ENCODE measurements at places on chromosomes 12 and 14.

DNA sequence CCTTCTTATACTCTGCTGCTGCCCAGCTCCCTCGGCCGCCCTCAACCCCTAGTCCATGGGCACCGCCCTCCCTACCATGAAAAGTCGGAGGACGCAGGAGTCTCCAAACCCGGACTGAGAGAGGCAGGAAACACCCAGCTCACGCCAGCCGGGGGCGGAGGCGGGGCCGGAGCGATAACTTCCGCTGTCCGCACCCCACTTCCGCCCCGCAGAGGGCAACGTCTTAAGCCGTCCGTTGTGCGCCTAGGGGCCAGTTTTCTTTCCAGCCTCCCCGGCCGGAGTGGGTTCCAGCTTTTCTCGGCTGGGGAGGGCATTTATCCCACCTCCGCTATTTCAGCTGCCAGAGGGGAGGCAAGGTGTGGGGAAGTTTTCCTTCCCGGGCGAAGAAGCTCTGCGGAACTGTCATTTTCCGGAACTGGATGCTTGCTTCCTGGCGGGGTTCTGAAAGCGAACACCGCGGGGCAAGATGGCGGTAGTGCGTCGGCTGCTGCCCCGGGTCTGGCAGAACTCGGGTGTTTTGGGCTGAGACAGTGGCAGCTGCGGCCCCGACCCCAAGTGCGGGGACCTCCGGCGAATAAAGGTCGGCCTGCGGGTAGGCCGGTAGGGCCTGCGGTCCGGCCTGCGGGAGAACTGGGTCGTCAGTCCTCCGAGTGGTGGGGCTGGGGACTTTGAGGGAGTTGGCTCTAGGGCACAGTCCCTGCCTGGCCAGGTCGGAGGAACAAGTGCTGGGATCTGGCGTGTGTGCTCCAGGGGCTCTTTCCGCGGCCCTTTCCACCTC lies at the start of the genes KCTD10 and UBE3B:
KCTD10 (minus strand) TSS at position 116 of the 778 bp plus-strand sequence; CDS start at position 78, 38 bp downstream.
UBE3B (plus strand) TSS at position 450 of the 778 bp plus-strand sequence. CDS start 5,918 bp downstream, outside the sequence.
- DNase-seq = peak; percentile 93

GRCh38 chr14:78107166-78107565 lies 63.0 kb upstream of the NRXN3 start:
- DNase-seq = no peak

DNA sequence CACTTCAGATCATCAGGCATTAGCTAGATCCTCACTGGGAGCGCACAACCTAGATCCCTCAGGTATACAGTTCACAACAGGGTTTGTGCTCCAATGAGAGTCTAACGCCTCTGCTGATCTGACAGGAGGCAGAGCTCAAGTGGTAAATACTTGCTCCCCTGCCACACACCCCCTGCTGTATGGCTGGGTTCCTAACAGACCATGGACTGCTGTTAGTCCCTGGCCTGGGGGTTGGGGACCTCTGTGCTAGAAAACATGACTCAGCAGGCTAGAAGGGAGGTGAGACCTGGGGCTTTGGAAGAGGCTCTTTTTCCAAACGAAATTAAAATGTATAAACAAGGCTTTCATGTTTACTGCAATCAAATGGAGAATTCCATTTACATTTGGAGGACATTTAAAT lies 691.1 kb downstream of the FLRT2 start:
- DNase-seq = no peak

DNA sequence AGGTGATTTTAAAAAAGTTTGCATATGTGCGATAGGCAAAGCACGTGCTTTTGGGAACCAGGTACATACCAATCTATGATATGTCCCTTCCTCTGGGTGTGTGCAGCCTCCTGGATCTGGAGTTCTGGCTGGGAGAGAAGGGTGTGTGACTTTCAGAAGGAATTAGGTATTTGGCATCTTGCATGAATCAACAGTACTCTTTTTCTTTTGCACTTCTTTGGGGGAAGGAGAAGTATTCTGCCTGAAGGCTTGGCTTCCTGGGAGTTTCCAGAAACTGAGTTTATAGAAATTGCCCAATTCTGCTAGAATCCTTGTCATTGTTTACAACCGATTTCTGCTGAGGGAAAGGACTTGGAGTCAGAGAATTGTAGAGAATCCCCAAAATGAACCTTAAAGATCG lies 2.9 kb upstream of the CLMN start:
- DNase-seq = no peak

GRCh38 chr12:106488884-106489283 lies 93.9 kb upstream of the RFX4 start:
- no peak for DNase-seq

- no peak for DNase-seq
Measured at GRCh38 chr12:26092346-26093105, 32.3 kb downstream of the BHLHE41 start.

All from muscle of arm (tissue), 14 donors.